Kidney capillary endothelial cell (primary cell): ENCODE measurements at places on chromosomes 1 and 21.

GRCh38 chr21:44436111-44436611 is 19.1 kb upstream of the LRRC3 start:
- no peak for DNase-seq

- DNase-seq = no peak
These were observed 7.9 kb upstream of the ALG6 start for GRCh38 chr1:63359561-63359960.

- DNase-seq = no peak
These were observed 57.9 kb upstream of the IRF2BP2 start for GRCh38 chr1:234667600-234668576.

DNA sequence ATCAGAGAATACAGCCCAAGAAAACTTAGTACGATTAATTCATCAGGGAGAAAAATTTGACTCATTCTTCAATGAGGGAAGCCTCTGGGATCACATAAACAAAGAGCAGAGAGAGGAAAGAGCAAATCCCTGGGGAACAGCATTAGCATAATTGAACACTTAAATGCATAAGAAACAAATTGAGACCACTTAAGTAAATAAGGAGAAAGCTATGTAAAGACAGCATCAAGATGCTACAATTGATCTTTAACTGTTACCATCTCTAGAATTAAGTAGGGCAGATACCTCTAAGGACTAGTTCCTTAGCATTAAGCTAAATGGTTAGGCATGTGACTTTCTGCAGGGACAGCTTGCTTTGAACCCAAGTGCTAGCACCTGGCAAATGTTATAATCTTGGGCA is 265.1 kb upstream of the NEGR1 start:
- no peak for DNase-seq

DNA sequence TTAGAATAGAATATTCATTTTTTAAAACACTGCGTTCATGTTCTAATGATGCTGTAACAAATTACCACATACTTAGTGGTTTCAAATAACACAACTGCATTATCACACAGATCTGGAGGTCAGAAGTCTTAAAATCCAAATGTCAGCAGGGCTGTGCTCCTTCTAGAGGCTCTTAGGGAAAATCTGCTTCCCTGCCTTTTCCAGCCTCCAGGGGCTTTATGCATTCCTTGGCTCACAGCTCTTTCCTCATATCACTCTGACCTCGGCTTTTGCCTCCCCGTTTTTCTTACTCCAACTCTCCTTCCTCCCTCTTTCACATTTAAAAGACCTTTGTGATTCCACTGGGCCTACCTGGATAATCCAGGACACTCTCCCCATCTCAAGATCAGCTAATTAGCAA is 18.6 kb upstream of the FMN2 start:
- DNase-seq = no peak

DNA sequence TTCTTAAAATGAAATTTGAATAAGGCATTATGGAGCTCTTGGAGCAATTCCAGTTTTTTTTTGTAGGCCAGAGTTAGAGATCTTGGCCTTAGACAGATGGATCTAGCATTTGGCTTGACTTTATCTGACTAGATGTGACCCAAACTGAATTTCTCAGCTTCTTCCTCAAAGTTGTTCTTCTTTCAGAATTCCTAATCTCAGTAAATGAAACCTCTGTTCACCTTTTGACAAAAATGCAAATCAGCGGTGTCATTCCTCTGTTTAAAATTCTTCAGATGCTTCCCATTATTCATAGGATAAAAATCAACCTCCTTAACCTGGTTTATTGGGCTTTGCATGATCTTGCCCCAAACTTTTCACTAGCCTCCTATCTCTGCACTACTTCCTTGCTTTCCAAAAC is 177.6 kb downstream of the RASAL2 start:
- no peak for DNase-seq

- no peak for DNase-seq
These were observed 148.7 kb upstream of the LMO4 start for GRCh38 chr1:87179851-87180519.

DNA sequence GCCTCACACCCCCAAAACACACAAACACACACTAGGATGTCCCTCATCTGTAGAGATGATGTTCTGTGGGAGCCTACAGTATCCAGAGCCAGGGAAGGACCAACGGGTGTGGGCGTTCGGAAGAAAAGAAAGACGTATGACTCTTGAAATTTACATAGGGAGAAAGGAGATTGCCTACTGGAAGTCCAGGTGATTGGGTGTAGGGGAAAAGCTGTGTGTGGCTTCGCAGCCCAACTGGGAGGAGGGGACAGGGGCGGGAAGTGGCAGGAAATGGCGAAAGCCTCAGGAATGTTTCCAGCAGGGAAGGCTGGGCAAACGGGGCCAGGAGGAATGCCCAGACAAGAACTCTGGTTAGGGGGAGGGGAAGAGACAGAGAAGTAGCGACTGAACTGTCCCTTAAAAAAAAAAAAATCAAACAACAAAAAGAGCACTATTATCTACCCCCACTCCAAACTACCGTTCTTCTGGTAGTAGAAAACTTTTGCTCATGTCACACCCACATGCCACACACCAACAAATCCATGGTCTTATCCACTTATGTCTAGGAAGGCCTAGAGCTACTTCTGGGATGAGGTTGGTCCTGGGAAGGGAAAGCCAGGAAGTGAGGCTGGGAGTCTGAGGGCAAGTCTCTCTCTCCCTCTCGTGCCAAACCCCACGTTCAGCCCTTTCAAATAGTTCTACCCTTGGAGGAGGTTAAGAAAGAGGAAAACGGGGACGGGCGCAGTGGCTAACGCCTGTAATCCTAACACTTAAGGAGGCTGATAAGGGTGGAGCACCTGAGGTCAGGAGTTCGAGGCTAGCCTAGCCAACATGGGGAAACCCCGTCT is 1.8 kb upstream of the CKS1B start:
- peak; percentile 97 for DNase-seq

DNA sequence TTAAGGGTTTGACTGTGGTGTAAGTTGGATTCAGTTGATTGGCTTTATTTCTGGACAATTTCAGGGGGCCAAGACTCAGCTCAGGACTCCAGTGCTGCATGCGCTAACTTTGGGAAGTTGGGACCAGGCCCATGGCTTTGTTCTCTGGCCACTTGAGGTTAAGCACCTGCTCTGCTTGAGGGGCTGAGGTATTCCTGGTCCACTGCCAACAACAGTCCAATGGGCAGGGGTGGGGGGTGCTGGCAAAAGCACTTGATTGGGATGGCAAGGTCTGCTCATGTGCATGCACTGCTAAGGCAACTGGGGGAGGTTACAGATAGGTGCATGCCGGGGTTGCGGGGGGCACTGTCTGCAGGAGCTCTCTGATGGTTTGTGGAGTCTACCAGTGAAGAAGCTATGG is 52.6 kb upstream of the ASB17 start:
- no peak for DNase-seq

DNA sequence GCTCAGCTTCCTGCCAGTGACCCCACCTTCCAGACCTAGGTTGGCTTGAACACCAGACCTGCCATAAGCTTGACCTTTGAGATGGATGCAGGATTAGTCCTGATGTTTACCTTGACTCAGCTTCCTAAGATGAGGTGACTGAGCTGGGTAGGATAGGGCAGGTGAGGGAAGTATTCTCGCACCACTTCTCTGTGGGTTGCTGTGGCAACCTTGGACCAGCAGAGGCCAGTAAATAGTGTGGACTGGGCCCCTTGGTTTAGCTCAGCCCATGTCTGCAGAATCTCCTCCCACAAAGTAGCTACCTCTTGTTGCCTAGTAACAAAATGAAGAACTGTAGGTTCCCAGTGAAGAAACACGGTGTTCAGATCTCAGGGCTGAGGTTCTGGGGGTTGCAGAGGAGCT is 8.4 kb downstream of the RPS6KA1 start:
- no peak for DNase-seq

GRCh38 chr1:84855168-84855567 is 37.8 kb downstream of the LPAR3 start:
- peak; percentile 16 for DNase-seq

DNA sequence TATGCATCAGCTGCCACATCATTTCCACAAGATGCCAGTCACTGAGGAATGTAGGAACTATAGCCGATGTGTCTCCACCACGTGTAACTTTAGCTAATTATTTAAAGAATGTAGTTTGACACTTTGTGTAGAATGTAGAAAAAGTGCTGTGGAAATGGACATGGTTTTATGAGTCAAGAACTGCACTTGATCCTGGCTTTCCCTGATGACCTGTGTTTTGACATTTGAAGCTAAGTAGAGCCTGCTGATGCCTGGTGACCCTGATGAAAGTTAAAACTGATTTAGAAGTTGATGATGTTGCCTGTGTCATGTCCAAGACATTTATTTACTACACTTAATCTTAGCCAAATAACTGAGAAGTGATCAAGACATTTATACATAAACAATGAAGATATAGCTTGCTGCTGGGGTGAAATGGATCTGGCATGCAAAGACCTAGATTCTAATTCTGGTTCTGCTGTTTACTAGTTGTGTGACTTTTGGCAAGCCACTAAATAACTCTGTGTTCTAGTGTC is 4.4 kb upstream of the OSBPL9 start:
- no peak for DNase-seq

DNA sequence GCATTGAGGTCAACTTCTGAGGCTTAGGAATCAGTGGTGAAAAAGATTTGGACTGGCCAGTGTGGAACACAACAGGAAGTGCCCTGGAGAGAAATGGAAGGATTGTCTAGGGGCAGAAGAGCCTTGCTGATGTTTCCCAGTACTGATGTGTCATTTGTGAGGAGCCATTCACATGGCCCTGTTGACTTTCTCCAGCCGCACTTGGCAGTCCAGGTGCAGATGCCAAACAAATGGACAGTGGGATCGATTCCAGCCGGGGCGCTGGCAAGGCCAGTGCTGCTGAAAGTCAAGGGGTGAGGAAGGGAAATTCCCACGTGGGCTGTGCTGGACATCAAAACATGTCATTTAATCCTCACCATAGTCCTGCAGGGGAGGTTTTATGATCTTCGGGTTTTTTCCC is 4.9 kb upstream of the TRIM63 start:
- no peak for DNase-seq

- DNase-seq = no peak
These were observed 211.1 kb downstream of the LRRC40 start for GRCh38 chr1:69994241-69994640.

GRCh38 chr1:207832796-207833195 is 78.1 kb downstream of the CD34 start:
- no peak for DNase-seq

DNA sequence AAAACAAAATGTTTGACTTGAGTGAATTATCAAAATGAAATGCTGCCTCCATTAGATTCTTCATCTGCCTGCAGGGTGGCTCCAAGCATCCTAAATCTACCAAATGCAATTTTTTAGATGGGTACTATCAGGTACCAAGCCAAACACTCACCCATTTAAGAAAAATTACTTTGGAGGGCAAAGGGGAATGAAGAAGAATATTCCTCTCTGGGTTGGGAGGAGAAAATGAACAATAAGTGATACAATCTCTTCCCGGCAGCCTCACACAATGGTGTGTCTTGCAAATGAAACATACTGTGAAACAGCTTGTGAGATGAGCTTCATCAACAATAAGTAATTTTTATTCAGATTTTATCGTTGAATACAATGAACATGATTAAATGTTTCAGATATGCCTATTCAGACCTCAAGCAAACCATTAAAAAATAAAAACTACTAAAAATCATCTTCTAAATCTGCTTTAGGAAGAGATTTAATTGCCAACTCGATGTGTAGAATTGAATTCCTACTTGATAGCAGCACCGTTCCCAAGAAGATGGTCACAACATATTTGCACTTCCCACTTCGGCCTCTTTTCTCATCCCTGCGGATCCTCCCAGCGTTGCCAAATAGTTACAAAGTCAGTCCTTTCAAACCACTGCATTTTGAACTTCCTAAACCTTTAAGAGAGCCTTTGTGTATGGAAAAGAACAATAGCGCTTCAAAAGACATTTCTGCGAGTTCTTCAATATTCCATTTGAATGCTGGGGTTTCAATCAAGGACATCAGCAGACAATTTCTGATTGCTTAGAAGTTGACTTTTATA is 2.7 kb downstream of the DAB1 start:
- DNase-seq = no peak

- DNase-seq = no peak
These were observed 101.1 kb downstream of the MACF1 start for GRCh38 chr1:39305555-39305954.

DNA sequence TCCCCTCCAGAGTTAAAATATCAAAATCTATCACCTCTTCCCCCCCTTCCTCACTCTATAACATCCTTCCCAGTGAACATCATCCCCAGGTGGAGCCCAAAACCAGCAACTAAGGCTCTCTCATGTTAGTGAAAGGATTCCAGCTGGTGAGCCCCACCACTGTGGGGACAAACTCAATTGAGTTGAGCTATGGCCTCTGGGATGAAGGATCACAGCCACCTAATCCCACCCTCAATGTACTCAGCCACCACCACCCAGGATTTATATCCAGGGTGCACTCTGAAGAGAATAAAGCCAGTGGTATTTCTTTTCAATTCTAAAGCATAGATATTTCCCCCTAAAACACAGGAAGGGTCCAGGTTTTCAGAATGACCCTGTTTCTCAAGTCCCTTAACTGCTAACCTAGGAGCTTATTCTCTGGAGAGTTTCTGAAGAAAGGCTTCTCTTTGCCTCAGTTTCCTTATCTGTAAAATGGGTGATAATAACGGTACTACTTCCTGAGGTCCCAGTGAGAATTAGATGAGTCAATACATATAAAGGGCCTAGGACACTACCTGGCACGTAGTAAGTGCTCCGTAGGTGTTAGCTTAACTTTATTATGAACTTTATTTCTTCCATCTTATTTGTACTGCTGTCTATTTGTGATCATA is 15.6 kb upstream of the BOLA1 start:
- DNase-seq = no peak

DNA sequence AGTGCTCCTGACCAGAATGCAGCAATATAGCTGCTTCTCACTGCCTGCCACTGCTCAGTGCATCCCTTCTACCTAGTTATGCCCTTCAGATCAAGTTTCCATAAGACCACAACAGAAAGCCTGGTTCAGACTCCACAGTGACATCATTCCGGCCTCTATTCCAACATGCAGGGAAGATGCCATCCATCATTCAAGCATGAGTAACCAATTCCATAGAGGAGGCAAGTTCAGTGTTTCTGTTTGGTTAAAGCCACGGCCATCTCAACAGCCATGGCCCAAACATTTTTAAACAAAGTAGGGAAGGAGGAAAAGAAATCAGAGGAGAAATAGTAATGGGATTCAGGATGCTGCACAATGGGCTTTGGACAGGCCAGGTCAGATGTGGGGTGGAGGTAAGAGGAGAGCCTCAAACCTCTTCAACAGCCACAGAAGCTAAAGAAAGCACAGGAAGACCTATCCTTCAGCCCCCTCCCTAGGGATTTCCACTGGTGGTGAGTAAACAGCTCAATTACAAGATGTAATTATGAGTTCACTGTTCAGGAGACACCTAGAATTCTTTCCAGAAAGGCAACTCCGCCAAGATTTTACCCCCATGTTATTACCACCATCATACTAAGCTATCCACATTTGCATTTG is 484.9 kb downstream of the SETD4 start:
- DNase-seq = no peak

- DNase-seq = no peak
These were observed 342.1 kb upstream of the C1orf87 start for GRCh38 chr1:60415696-60416095.
